Nephron progenitor cell (in vitro differentiated cells): ENCODE measurements at places on chromosomes 7 and 10.

GRCh38 chr7:95794917-95795515 is 22.7 kb downstream of the DYNC1I1 start:
- no peak for DNase-seq

- no peak for DNase-seq
Measured at GRCh38 chr7:93920496-93921182, 896 bp upstream of the GNG11 start.

GRCh38 chr7:157877298-157878090 is 540.7 kb downstream of the DNAJB6 start:
- DNase-seq: no peak

DNA sequence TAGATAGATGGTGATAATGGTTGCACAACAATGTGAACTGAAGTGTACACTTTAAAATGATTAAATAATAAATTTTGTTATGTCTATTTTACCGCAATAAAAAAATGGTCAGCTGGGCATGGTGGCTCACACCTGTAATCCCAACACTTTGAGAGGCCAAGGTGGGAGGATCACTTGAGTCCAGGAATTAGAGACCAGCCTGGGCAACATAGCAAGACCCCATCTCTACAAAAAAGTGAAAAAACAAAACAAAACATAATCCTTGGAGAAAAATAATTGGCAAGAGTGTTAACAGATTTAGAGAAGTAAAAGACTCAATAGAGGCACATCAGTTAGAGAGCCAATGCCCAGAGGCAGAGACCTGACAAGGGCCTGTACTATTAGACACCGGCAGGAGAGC is 9.9 kb upstream of the RPEL1 start:
- no peak for DNase-seq

DNA sequence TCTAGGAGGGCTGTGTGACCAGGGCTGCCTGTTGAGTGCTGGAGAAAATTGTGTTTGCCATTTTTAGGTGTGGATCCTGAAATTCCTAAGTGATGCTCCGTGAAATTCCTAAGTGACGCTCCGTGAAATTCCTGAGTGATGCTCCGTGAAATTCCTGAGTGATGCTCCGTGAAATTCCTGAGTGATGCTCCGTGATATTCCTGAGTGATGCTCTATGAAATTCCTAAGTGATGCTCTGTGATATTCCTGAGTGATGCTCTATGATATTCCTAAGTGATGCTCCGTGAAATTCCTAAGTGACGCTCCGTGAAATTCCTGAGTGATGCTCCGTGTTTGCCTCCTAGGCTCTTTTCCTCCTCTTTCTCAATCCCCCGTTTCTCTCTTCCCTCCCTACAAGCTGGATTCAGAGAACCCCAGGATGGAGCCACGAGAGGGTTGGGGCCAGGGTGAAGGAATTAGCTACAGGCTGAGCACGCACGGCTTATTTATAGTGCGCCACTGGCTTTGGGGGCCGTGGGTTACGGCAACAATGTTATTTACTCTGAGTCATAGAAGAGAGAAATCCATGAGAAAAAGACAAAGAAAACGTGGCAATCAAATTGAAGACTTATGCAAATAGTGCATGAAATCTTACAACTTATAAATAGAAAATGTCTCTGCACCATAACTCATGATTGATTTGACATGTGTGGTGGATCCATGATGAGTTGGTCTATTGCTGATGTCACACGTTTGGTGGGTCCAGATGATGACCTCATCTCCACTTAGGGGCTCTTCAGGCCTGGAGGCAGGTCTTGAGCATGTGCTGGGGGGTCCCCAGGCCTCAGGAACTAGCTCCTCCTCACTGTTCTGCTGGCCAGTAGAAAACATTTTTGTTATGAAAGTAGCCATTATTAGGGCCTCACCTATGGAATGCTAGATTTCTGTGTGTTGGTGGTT is 224.6 kb downstream of the WDR37 start:
- no peak for DNase-seq

- DNase-seq: no peak
Measured at GRCh38 chr7:105677817-105678573, 96.7 kb upstream of the EFCAB10 start.

GRCh38 chr7:107023522-107024151 is 20.9 kb upstream of the PRKAR2B start:
- no peak for DNase-seq

DNA sequence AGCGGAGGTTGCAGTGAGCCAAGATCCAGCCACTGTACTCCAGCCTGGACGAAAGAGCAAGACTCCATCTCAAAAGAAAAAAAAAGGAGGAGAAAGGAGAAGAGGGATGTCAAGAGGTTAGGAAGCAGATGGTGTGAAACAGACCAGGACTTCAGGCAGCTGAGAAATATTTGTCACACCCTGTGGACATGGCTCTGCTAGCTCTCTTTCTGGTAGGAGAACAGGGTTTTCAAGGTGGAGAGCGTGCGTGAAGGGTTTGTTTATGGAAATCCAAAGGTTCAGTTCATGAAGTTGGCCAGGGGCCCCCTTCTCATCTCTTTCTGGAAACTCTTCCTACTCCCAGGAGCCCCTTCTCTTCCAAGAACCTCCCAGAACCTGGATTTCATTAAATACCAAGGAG is 110.8 kb upstream of the GALNT17 start:
- DNase-seq: no peak

DNA sequence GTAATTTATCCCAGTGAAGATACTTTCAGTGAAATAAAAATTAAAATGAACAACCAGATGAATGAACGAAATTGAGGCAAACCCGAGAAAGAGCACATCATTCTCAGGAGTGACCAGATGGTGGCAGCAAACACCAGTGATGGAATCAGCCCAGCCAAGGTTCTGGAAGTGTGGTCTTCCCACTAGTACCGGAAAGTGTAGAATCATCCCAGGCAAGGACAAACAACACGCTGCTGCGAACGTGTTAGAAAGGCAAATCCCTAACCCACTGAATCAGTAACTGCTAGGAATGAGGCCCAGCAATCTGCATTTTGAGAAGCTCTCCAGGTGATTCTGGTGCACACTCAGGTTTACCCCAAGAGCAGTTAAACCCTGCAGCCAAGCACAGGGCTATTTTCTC is 15.5 kb upstream of the SLC18A3 start:
- DNase-seq: peak; percentile 66

GRCh38 chr7:21947946-21948345 is 2.2 kb upstream of the CDCA7L start:
- DNase-seq: no peak
